ENCODE measurements at places on chromosomes 5 and 9.

- no peak for DNase-seq
Measured at GRCh38 chr5:44783634-44784315, 25.0 kb upstream of the MRPS30 start.

GRCh38 chr5:145921211-145921610 lies 15.2 kb upstream of the SH3RF2 start:
- DNase-seq: no peak

- DNase-seq: no peak
Measured at GRCh38 chr9:103919605-103920209, 174.4 kb upstream of the SMC2 start.

- no peak for DNase-seq
Measured at GRCh38 chr9:79264511-79265355, 307.0 kb upstream of the TLE4 start.

- DNase-seq: peak; percentile 39
Measured at GRCh38 chr5:191036-191948, at the start of gene LRRC14B. TSS of gene LRRC14B (plus strand) at chr5:191495. CDS start at chr5:191539, 44 bp downstream.

GRCh38 chr5:154603953-154604679 lies 126.1 kb upstream of the HAND1 start:
- DNase-seq: peak; percentile 12

DNA sequence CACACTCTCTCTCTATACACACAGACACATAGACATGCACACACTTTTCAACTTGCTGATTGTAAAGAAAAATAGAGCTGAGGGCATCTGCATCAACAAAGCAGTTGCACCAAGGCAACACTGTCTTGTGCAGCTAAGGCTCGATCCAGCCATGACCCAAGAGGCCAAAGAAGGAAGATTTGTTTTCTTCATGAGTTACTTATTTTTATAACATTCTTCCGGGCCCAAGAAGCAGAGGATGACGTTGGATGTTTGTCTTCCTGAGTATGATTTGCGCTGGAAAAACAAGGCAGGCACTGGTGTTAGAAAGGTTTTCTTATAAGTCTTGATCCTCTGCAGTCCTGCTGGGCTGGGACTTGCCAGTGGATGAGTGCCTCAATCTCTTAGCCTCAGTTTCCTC lies 344.1 kb downstream of the ADAMTS6 start:
- no peak for DNase-seq

GRCh38 chr9:99264070-99264680 lies 42.1 kb downstream of the SEC61B start:
- DNase-seq: no peak

DNA sequence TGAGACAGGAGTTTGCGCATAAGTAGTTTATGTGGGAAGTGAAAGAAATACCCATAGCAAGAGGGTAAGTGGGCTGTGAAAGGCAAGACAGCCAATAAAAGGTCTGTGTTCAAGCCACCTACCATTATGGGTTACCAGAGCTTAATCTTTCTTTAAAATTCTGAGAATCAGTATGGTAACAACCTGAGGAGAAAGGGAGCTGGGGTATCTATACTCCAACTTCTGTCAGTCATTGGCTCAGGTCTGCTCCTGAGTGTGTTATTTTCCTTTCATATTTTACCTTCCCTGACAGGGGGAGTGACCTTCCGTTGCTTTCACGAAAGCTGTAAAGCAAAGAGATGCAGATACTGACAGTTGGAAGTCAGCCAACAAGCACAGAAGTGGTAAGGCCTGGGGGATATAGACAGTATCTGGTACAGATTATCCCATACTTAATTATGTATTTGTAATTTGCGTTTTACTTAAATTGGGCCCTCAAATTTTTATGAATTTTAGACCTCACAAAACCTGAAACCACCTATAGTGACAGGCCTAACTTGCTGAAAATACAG lies 233.4 kb downstream of the RAB3C start:
- DNase-seq: peak; percentile 8

- no peak for DNase-seq
Measured at GRCh38 chr5:130109152-130109551, 204.9 kb downstream of the CHSY3 start.

- DNase-seq: peak; percentile 14
Measured at GRCh38 chr5:122999947-123000563, 36.5 kb downstream of the PPIC start.

DNA sequence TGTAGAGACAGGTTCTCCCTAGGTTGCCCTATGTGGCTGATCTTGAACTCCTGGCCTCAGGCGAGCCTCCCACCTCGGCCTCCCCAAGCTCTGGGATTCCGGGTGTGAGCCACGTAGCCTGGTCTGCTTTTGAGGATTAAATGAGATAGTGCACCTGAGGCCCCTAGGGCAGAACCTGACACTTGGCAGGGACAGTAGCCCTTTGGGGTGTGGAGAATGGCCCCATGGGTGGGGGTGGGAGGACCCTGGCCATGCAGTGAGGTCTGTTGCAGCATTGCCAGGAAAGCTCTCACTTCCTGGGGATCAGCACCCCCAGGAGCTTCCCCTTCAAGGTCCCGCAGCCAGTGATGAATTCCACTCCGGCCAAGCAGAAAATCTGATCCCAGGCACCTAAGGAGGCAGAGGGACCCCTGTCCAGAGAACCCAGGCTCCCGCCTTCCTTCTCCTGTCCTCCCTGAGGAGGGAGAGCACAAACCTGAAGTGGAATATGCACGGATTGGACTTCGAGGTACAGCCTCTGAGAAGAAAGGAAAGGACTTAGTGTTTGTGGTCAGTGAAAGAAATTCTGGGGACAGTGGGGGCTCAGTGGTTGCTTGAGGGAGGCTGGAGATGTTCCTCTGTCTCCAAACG lies 73.9 kb upstream of the UNC5A start:
- DNase-seq: no peak

DNA sequence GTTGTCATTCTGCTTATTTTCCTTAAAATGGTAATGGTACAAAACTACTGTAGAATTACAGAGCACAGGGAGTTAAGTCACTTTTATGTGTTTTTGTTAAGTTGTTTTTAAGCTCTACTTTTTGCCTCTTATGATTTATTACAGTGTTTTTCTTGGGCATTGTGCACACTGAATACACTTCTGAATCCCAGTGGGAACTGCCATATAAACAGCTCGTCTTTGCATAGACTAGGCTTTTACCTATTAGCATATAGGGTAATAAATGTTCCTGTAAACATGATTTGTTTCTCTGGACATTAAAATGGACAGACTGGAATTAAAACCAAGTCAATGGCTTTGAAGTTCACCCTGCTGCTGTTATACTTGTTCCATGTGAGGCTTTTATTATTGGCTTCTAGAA lies 12.2 kb downstream of the KLF9 start:
- no peak for DNase-seq

DNA sequence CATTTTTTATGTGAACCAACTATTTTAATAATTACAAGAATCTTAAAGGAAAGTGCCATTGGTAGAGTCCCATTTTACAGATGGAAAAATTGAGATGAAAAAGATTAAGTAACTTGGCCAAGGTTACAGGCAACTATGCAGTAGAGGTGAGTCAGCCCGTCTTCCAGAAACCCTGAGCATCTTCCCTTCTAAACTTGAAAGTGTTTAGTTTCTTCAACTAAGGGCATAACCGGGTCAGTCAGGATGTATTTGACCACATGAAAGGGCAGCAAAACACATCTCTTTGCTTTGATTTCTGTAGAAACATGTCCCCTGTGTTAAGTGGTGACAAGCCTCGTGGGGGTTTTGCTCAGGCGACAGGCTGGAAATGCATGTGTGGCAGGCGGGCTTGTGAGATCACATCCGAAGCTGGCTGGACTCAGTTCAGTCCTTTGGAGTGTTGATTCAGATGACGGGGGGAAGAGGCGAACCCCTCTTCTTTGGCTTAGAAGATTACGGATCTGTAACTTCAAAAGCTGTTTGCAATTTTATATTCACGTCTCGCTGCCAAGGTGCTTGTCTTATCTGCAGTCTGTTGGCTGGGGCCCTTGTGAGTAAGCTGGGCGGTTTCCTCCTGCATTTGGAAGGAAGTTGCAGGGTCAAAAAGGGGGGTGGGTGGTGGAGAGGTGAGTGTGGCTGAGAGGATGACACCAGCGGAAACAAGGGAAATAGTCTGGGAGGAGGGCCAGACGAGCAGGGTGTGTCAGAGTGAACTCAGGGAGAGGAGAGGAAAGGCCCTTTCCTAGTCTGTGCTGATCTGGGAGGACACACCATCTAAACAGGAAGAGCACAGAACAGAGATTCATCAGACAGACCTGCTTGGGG lies 78.9 kb upstream of the RPS23 start:
- peak; percentile 44 for DNase-seq

- no peak for DNase-seq
Measured at GRCh38 chr5:105877592-105877991, 1793.1 kb downstream of the EFNA5 start.

- DNase-seq: no peak
Measured at GRCh38 chr9:28718226-28718625, 1144.9 kb upstream of the C9orf72 start.

DNA sequence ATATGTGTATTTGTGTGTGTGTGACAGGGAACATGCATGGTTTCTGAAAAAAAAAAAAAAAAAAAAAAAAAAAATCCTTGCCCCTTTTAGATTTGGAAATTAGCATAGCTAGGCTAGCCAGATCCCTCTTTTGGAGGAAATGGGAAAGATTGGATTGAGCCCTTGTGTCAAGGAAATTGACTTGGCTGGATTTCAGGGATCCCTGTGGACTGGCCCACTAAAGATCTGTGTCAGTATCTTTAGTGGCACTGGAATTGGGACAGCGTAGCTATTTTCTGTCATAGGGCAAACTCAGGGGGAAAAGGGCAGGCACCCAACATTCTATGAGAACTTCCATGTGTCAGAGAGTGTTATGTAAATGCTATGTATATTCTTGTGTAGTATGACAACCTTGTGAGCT lies 35.4 kb downstream of the SH3GL2 start:
- DNase-seq: no peak

GRCh38 chr5:147391781-147392180 lies 118.1 kb downstream of the DPYSL3 start:
- no peak for DNase-seq
